ENCODE measurements at places on chromosomes 5 and 9. TPM values are rescaled to one million over a fixed set of nuclear protein-coding genes. Genes with fewer than 3 reads are reported as not detected.

Gene C9orf50
- not detected for polyA plus RNA-seq

Gene LHX3
- not detected for polyA plus RNA-seq

Gene IGFBPL1
- 0.25 TPM for polyA plus RNA-seq

Gene ROR2
- polyA plus RNA-seq, result 20.1 TPM

Gene SLC36A3
- not detected for polyA plus RNA-seq

Gene HAUS6
- 2.8 TPM for polyA plus RNA-seq

Gene SVEP1
- polyA plus RNA-seq, result 3.0 TPM

Gene TUSC1
- 15.0 TPM for polyA plus RNA-seq

Gene ZBTB26
- 2.3 TPM for polyA plus RNA-seq

GRCh38 chr9:81607593-81608288 lies 81.6 kb downstream of the TLE1 start:
- DNase-seq, result no peak

DNA sequence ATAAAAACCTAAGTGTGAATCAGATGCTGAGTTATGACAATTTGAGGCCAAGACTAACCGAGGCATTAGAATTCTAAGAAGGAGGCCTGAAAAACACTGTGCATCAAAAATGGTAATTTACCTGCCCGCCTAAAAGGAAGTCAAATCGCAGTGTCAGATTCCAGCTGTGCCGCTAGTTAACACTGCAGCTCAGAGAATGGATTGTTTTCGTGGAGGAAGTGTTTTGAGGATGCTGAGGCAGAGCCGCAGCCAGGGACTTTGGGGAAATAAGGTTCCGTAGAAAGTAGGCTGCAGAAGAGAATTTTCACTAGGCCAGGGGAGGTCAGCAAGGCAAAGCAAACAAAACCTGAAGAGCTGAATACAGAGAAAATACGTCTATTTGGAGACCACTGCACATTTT lies 226.4 kb upstream of the ISL1 start:
- no peak for DNase-seq

DNA sequence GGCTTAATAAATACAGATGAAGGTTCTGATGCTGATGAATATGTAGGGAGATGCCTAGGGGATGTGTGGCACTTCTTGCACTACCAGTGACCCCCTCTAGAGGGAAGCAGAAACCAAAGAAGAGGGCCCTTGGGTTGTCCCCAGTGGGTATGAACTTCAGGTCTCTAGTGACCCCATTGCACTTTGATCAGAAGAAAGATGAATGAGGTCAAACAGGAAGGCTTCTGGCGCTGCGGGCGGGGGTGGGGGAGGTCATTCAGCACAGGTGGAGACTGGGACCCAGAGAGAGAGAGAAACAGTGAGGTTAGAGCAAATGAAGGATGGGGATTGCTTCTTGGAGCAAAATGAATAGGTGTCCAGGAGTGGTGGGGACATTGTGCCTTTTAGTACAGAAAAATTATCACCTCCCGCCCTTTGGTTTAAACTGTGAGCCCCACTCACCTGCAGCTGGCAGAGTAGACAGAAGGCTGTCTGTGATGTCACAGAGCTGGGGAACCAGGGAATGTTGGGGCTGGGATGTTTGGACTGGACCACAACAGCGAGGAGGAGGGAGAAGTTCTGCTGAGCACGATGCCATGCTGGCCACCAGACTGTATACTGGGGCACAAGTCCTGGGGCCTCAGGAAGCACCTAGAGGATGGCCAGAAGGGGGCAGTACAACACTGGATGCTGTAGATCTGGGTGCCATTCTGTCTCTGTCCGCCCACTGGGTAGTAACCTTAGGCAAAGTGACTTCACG lies at the start of gene TEX48:
Gene TEX48, minus strand, starts transcription at position 599 of the 739 bp plus-strand sequence. CDS start 10,469 bp downstream, outside the sequence.
- DNase-seq, result peak; percentile 45

GRCh38 chr5:144205141-144205551 lies 34.5 kb downstream of the KCTD16 start:
- peak; percentile 61 for DNase-seq

GRCh38 chr5:90494043-90494442 lies 19.4 kb downstream of the POLR3G start:
- no peak for DNase-seq

GRCh38 chr9:81532251-81532650 lies 157.1 kb downstream of the TLE1 start:
- no peak for DNase-seq

DNA sequence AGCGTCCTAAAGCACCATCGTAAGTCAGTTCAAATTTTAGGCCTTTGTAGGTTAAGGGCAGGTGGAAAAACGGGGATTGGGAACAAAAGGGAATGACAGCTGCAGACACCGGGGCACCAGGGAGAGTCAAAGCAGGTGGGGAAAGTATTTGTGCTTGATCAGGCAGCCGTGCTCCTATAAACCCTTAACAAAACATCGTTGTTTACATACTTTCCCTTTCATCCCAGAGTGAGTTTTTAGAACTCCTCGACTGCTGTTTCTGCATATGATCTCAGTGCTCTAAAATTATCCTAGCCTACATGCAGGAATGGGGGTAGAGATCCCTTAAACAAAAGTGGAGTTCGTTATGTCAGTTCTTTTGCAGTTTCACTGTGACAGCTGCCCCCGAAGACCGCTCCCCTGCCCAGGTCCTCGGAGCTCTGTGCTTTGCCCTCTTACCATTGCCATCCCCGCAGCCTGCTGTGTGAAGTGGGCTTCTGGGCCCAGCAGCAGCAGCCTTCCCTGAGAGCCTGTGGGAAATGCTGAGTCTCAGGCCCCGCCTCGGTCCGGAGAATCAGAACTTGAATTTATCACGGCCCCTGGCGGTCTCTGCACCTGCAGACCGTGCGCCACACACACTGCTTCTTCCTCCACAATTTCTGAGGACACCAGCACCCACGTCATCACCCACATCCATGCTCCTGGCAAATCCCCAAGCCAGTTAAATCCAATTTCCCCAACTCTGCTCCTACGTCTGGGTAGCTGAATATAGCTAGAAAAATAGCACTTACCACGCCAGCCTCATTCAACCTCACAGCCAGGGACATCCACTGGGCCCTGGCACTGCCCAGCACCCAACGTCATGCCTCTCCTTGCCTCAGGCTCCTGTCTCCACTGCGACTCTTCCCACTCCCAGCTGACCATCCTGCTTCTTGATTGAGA lies 86.8 kb downstream of the NSUN2 start:
- no peak for DNase-seq

DNA sequence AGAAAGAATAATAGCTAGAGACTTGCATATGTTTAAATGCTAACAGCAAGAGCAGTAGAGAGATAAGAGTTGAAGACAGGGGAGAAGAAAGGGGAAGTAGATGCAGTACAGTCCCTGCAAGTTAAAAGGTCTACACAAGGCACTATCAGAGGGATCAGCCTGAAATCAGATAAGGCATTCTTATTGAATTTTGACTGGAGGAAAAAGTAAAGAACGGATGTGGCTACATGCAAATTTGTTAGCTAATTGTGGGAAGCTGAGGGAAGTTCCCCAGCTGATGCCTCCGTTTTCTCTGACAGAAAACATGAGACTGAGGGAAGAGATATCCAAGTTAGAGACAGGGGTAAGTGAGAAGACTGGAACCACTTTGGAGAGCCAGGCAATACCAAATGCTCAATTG lies 12.9 kb upstream of the RHOBTB3 start:
- DNase-seq, result no peak

DNA sequence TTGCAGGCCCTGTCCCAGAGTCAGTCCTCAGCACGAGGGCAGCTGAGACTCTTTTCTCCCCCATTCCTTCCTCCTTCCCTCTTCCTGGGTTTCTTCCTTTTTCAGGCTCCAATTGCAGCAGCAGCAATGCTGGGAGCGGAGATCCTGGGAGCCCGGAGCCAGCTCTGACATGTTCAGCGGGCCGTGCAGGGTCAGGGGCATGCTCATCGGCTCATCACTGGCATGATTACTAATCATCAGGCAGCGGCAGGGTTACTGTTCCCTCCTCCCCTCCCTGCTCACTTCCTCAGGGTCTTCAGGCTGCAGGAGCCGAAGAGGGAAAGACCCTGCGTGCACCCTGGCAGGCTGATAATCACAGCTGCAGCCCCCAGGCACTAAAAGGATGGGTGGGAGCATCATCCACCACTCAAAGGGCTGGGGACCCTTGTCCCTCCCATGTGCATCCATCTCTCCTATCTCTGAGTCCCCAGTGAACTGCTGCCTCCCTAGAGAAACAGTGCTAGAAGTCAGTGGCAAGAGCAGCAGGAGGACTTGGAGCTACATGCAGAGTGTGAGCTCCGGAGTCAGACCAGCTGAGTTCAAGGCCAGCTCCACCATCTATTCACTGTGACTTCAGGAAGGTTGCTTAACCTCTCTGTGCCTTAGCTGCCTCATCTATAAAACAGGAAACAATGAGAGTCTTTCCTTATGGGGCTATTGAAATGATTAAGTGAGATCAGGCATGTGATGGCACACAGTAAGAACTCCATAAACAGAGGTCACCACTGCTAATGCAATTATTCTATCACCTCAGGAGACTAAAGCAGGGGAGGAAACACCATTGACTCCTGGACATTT lies 7.8 kb upstream of the KCNIP1 start:
- no peak for DNase-seq

DNA sequence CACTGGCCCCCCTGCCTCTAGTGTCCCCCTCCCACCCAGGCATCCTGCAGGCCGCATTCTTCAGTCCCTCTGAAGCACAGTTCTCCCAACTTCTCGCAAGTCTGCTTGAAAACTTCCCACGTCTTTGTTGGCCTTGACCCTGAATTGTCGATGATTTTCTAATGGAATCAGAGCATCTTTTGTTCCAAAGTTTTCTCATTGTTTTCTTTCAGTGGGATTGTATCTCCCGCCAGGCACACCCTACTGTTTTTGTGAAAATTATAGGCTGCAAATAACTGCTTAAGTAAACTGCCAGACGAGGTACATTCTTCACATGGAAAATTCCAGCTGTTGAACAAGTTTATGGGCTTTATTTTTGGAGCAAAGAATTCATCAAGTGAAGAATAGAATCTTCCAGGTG lies 122.6 kb upstream of the SLC25A48 start:
- no peak for DNase-seq

DNA sequence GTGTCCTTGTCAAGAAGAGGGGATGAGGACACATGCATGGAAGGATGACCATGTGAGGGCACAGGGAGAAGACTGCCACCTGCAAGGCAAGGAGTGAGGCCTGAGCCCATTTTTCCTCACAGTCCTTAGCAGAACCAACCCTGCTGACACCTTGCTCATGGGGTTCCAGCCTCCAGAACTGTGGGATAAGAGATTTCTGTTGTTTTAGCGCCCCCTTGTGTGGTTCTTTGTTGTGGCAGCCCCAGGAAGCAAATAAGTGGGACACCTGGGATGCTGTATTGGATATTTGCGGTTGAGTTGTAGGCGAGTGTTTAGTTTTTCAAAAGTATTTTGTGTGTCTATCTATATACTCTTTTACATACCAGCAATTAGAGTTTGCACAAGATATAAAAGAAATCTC lies 206.4 kb downstream of the NXNL2 start:
- no peak for DNase-seq

- no peak for DNase-seq
Measured at GRCh38 chr9:88759364-88759763, 224.4 kb downstream of the NXNL2 start.

DNA sequence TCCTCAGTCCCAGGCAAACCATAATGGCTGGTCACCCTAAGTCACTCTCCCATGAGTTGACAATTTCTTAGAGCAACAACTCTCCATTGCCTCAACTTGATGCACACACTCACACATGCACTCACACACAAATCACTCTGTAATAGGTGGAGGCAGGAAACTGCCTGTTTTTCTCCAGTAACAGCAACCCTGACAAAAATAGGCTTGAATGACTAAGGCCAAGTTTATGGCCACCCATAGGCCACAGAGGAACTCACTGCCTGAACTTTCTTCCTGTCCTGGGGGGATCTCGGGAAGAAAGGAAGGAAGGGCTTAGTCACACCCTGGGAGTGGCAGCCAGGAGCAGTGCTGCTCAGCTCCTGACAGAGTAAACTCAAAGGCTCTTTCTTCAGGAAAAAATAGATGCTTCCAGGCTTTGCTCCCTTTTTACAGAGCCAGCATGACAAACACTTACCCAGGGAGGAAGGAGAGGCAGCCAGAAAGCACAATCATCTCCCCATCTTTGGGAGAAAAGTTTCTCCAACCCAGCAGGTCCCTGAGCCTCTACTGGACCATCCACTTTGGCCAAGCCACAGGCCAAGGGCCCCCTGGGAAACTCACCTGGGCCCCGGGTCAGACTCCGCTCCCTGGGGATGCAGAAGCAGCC lies 368 bp downstream of the SH3TC2 start:
- peak; percentile 65 for DNase-seq

DNA sequence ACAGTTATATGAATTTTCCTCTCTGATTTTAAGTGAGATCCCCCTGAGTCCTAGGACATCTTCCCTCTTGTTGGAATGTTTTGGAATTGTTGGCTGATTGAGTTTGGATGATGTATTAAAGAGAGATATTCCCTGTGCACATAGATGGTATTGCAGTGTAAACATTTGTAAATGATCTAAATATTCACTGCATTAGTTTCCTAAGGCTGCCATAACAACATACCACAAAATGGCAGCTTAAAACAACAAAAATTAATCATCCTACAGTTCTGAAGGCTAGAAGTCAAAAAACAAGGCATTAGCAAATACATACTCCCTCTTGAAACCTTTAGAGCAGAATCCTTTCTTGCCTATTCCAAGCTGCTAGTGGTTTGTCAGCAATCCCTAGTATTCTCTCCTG lies 38.0 kb upstream of the MROH2B start:
- no peak for DNase-seq

Measured in right cardiac atrium (tissue), 5 donors.